ENCODE measurements at places on chromosomes 5 and 9. TPM values are rescaled to one million over a fixed set of nuclear protein-coding genes. Genes with fewer than 3 reads are reported as not detected.

Gene GNA14
- 1.6 TPM for total RNA-seq

- no peak for DNase-seq
Observed at GRCh38 chr5:73909474-73909873, 283.5 kb downstream of the ARHGEF28 start.

DNA sequence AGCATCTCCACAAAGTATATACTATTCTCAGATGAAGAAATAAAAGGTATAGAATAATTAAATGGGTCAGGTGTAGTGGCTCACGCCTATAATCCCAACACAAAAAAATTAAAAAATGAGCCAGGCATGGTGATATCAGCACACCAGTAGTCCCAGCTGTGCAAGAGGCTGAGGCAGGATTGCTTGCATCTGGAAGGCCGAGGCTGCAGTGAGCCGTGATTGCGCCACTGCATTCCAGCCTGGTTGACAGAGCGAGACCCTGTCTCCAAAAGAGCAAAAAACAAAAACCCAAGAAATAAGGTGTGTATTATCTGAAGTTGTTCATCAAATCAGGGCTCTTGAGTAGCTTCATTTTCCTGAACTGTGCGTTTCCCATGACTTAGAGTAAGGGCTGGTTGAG, 83.2 kb upstream of the MYO10 start:
- DNase-seq = no peak

- no peak for DNase-seq
Observed at GRCh38 chr9:124335320-124335707, 77.6 kb downstream of the NEK6 start.

DNA sequence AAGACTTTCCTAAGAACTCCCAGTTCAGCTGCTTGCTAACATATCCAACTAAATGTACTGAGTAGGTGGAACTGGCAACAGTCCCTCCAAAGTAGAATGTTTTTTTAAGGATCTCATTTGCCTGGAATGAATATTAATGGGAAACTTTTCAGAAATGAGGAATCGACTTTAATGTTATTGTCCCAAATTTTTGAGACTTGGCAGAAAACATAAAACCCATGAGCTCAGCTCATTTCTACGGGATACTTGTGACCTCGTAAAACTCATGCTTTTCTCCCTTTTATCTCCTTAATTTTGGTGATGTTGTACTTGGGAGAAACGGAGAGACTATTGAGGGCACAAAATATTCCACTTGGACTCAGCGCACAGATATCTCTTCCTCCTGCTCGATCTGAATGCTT, 296.8 kb downstream of the EBF1 start:
- peak; percentile 91 for DNase-seq

GRCh38 chr9:24846248-24846912, 300.7 kb upstream of the IZUMO3 start:
- no peak for DNase-seq
